ENCODE measurements at places on chromosomes 2 and 18.

- no peak for DNase-seq
Measured at GRCh38 chr2:68753318-68753717, 18.7 kb downstream of the ARHGAP25 start.

GRCh38 chr2:176131848-176132158, 2.3 kb downstream of the HOXD8 start:
- no peak for DNase-seq

DNA sequence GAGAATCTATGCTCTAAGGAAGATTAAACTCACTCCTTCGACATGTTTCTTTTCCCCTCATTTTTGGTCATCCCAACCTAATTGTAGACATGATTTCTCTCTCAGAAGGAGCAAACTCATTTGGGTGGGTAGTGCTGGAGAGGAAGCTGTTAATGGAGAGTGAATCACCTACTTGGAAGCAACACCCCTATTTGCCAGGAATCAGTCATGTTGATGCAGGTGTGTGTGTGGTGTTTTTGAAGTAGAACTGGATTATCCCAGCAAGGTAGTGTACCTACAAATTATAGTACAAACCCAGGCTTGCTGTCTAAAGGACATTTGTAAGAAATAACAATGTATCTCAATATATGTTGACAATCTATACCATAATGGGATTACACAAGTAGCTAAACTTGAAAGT, 186.4 kb downstream of the EPHA4 start:
- no peak for DNase-seq

GRCh38 chr2:215915441-215915840, 97.9 kb downstream of the MREG start:
- no peak for DNase-seq
